Parietal lobe (tissue), 2 donors: ENCODE measurements at places on chromosomes 6 and 20. TPM values are rescaled to one million over a fixed set of nuclear protein-coding genes. Genes with fewer than 3 reads are reported as not detected.

TRIM10 gene
- total RNA-seq = 0.31 TPM

MOXD1 gene
- total RNA-seq = 26.9 TPM

PNPLA1 gene
- not detected for total RNA-seq

KHDC1L gene
- not detected for total RNA-seq

CRIP3 gene
- 16.6 TPM for total RNA-seq

PCK1 gene
- not detected for total RNA-seq

CHRNA4 gene
- 21.0 TPM for total RNA-seq

SLX4IP gene
- 7.8 TPM for total RNA-seq

HLA-DOB gene
- total RNA-seq = not detected

RNF182 gene
- 71.1 TPM for total RNA-seq

CALHM4 gene
- total RNA-seq = not detected

ZNF512B gene
- 21.0 TPM for total RNA-seq

AVP gene
- not detected for total RNA-seq

SOX18 gene
- total RNA-seq = 0.63 TPM

HTR1E gene
- total RNA-seq = 0.63 TPM

NR2E1 gene
- 13.5 TPM for total RNA-seq

SCRT2 gene
- total RNA-seq = 6.3 TPM

CCN6 gene
- not detected for total RNA-seq

TNFAIP3 gene
- 0.94 TPM for total RNA-seq

ENPP5 gene
- total RNA-seq = 5.0 TPM

GATA5 gene
- total RNA-seq = not detected

GRIK2 gene
- 245 TPM for total RNA-seq

SLC32A1 gene
- 7.2 TPM for total RNA-seq

RIOK1 gene
- 28.5 TPM for total RNA-seq

REM1 gene
- 0.31 TPM for total RNA-seq

PROCR gene
- total RNA-seq = 4.4 TPM
